Epithelial cell of alveolus of lung (primary cell): ENCODE measurements at places on chromosomes 7 and 10. TPM values are rescaled to one million over a fixed set of nuclear protein-coding genes. Genes with fewer than 3 reads are reported as not detected.

Gene POM121
- 9.2 and 18.4 TPM in 2 replicates for total RNA-seq

Gene IFIT2
- total RNA-seq = 2.7 and 4.0 TPM in 2 replicates

Gene SLC39A12
- total RNA-seq = not detected in 2 replicates

Gene MRLN
- not detected in 2 replicates for total RNA-seq

Gene WNT8B
- total RNA-seq = not detected in 2 replicates

Gene TRRAP
- total RNA-seq = 21.7 and 22.5 TPM in 2 replicates

Gene HOXA4
- 5.9 and 8.7 TPM in 2 replicates for total RNA-seq

Gene PDK4
- total RNA-seq = 1.2 and 93.7 TPM in 2 replicates

Gene WDR86
- 1.7 and 16.6 TPM in 2 replicates for total RNA-seq

Gene SFTPD
- not detected in 2 replicates for total RNA-seq

Gene NODAL
- not detected in 2 replicates for total RNA-seq

Gene PON3
- 0.13 TPM in 1 of 2 replicates, not detected in the other for total RNA-seq

Gene GCC1
- 17.6 and 17.8 TPM in 2 replicates for total RNA-seq

Gene AMZ1
- total RNA-seq = under 0.01 and 0.78 TPM in 2 replicates

Gene RAB11FIP2
- 9.2 and 14.3 TPM in 2 replicates for total RNA-seq

Gene PKD1L1
- under 0.01 TPM in 1 of 2 replicates, not detected in the other for total RNA-seq

Gene SEMA3C
- 31.9 and 102 TPM in 2 replicates for total RNA-seq

Gene GPER1
- total RNA-seq = 0.78 and 1.4 TPM in 2 replicates

Gene DUSP5
- 4.5 and 33.7 TPM in 2 replicates for total RNA-seq

Gene NKX2-3
- total RNA-seq = not detected in 2 replicates

Gene SORBS1
- 0.16 and 0.39 TPM in 2 replicates for total RNA-seq

Gene PCGF6
- 9.8 and 11.8 TPM in 2 replicates for total RNA-seq

Gene CPEB3
- 0.39 and 0.64 TPM in 2 replicates for total RNA-seq

Gene UNCX
- total RNA-seq = not detected in 2 replicates

Gene OR9A2
- total RNA-seq = not detected in 2 replicates

Gene PPP1R17
- not detected in 2 replicates for total RNA-seq

Gene CCL24
- not detected in 2 replicates for total RNA-seq

Gene PBLD
- total RNA-seq = 1.0 and 2.2 TPM in 2 replicates

Gene OPN4
- not detected in 2 replicates for total RNA-seq

Gene TFR2
- 0.64 and 1.6 TPM in 2 replicates for total RNA-seq

Gene ORAI2
- 37.0 and 42.7 TPM in 2 replicates for total RNA-seq

Gene TMEM270
- not detected in 2 replicates for total RNA-seq
